HL-60 (cell line): ENCODE measurements at places on chromosomes 12 and 14.

- no peak for DNase-seq
These were observed 760.4 kb downstream of the TMEM121 start for GRCh38 chr14:106286697-106287290.

DNA sequence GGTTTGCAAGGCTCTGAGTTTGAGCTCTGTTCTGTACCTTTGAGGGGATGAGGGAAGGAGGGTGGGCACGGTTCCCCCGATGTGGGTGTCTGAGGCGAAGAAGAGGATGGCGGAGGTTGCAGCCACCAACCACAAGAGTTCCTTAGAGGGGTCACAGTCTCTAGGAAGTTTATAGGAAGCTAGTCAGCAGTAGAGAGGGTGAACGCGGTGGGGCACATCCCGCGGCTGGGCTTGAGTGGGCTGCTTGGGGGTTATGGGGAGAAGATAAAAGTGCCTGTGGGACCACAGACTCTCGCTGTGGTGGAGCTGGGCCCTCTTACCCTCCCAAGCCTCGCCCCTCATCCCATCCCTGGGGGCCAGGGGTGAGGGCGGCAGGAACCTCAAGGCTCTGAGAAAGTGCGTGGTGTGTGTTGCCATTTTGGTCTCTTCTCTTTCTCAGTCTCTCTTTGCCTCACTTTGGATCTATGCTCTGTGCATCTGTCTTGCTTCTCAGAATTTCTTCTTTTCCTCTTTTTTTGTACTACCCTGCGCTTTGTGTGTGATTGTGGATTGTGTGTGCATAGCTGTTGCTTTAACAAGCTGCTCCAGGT, 2.7 kb downstream of the CD4 start:
- no peak for DNase-seq

DNA sequence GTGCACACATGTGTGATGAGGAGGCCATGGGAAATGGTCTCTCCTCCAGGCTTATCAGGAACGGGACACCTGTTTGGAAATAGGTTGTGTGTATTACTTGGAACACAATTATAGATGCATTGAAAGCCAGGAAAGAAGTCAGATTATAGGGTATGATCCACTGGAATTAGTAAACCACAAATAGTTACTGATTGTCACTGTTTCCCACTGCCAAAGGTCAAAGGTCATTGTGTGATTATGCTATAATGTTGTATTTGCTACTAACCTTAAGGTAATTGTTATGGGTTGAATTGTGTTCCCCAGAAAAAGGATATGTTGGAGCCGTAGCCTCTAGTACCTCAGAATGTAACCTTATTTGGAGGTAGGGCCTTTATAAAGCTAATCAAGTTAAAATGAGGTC, 129.9 kb upstream of the FBXO33 start:
- DNase-seq, result no peak

DNA sequence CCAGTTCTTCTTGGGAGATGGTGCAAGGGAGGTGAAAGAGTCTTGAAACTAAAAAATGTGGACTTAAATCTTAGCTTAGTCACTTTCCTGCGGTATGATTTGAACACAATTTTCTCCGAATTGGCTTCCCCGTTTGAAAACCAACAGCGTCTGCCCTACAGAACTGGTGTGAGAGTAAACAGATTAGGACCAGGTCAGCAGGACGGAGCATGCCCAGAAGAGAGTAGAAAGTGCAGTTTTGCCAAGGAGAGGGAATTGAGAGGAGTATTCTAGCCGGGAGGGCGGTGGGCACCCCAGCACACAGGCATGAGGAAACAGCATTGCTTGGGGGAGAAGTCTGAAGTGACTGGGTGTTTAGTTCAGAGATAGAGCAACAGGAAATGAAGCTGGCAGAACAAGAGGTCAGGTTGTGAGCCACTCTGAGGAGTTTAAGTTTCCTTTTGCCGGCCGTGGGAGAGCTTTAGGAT, 927.1 kb downstream of the VRK1 start:
- DNase-seq, result no peak

DNA sequence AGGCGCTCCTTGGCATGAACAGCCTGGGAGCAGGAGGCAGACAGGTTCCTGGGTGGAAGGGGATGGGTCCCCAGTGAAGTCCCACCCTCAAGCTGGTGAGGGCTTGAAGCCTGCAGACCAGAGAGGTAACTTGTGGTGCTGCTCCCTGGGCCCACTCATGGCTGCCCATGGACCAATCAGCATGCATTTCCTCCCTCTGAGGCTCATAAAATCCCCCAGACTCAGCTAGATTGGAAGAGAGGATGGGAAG, 50.2 kb downstream of the A2M start:
- DNase-seq, result no peak

DNA sequence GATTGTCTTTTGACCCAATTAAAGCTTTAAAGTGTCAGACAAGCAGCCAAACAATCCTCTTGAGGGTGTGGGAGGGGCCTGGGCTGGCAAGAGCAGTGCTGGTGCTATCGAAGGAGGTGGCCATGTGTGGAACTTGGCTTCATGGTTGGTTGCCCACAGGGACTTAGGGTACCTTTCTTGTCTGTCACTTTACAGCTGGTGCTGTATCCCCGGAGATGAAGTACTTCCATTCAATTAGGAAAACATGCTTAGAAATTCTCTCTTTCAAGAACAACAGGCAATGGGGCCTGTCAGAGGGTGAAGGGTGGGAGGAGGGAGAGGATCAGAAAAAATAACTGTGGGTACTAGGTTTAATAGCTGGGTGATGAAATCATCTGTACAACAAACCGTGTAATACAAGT, 86.5 kb downstream of the DAAM1 start:
- DNase-seq, result no peak

GRCh38 chr12:54232790-54233189, 44.0 kb upstream of the SMUG1 start:
- DNase-seq, result no peak

GRCh38 chr14:80955416-80955941, at the start of gene TSHR:
Gene TSHR (plus strand): TSS chr14:80955621. CDS start chr14:80955681, 60 bp downstream.
- no peak for DNase-seq

GRCh38 chr12:127115468-127116035, 1151.4 kb upstream of the TMEM132C start:
- DNase-seq, result no peak

GRCh38 chr12:124939421-124940142, 25.1 kb upstream of the UBC start:
- peak; percentile 86 for DNase-seq

- peak; percentile 83 for DNase-seq
These were observed 4.2 kb downstream of the PLEKHG3 start for GRCh38 chr14:64708148-64709004.

GRCh38 chr14:101808020-101808641, 46.6 kb downstream of the PPP2R5C start:
- no peak for DNase-seq

- no peak for DNase-seq
These were observed 50.4 kb downstream of the KICS2 start for GRCh38 chr12:64171715-64172114.

- DNase-seq, result no peak
These were observed 130.2 kb upstream of the RAP1B start for GRCh38 chr12:68480526-68480925.

DNA sequence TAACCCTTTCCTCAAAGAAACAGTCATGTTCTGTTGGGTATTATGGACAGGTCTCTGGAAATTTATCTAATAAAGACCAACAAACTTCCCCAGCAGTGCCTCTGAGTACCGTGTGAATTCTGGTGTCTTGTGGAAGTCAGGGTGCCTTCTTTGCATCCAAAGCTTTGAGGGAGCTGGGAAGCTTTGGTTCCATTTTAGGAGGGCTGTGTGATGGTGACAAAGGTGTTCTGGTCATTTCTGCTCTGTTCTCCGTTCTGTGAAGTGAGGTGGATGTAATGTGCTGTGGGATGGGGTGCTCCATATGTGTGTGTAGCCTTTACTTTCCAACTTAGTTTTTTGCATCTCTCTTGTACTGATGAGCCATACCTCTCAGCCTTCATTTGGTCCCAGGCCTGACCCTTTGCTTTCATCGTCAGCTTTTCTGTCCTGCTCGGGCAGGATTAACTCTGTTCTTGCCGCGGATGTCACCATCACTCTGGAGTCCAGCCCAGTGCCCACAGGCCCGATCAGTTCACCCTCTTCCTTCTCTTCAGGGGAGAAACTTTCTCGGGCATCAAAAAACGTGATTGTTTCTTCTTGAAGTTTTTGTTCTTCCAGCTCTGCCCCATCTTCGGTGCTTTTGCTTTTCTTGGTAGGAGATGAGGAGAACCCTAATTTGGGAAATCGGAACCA, 13.2 kb downstream of the PLD4 start:
- DNase-seq, result no peak

DNA sequence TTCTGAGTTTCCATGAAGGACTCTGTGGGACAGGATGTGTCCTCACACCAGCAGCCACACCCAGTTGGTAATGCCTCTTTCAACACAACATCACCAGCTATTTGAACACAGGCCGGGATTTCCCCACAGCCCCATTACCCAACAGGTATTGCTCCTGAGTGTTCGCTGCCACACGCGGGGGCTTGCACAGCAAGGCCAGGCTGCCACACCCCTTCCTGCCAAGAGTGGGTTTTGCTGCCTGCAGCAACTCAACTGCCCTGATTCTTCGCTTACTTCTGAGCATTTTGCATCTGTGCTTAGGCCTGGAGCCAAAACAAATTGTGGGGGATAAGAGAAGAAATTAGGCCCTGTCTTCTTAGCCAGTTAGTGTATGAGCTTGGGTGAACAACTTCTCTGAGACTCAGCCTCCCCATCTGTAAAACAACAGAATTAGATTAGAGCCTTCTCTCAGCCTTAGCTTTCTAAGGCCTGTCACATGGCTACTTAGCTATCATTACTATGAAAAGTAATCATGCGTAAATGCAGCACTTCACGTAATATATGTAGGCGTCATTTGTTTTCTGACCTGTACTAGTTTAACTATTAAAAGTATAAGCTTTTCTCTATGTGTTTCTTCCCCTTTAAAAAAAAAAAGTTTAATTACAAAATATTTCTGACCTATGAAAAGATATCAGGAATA, 20.0 kb downstream of the CKAP4 start:
- DNase-seq, result peak; percentile 34

GRCh38 chr14:20522332-20522731, 17.0 kb downstream of the RNASE10 start:
- peak; percentile 85 for DNase-seq

DNA sequence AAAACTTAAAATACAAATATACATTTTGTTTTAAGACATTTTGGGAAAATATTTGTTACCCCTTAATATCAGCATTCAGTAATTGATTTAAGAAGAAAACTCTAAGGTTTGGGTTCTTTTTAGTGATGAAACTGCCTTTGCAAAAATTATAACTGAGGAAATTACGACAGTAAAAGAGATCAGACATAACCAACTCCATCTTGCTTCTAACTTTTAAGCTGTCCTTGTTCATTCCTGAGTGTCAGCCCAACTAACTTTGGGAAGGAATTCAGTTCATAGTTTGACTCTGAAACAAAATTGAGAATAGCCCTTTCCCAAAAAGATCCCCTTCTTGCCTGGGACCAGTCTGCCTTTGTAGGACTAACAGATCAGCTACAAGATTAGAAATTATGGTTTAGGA, 93.0 kb downstream of the TMTC1 start:
- no peak for DNase-seq

- DNase-seq, result no peak
These were observed 442.7 kb upstream of the NOVA1 start for GRCh38 chr14:27040552-27040951.

GRCh38 chr12:100317371-100317770, 39.5 kb upstream of the SLC17A8 start:
- no peak for DNase-seq

DNA sequence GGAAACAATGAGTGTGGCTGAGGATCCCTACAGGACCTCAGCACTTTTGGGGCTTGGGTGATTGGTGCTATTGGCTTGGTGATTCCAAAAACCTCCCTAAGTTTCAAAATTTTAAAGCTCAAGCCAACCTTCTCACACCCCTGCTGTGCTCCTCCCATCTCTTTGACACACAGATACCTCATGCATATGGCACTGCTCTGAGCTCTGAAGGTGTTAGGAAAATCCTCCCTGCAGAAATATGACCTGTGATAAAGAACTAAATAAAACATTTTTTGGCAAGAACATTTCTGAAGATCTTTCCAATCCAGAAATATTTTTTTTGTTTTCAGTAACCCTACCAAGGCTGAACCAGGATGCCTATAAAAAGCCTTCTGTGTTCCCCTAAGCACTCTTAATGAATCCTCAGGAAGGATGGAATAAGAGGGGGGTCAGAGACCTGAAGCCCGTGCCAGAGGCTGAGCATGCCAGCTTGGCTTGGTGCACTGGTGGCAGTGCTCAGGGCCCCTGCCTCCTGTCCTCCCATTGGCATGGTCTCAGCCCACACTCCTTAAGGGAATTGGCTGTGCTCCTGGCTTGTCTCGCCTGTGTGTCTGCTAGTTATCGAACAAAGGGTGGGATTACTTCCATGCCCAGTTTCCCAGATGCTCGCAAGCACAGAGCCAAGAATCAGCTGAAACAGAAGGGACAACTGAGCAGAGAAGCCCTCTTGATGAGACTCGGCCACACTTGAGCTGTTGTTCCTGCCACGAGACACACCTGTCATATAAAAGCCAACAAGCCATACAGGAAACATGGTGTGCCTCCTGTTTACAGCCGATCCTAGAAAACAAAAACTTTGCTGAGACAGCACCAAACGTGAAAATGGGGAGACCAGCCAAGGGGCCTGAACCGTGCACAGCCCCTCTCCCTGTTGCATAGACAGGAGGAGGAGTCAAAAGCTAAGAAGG, 132.7 kb upstream of the EEA1 start:
- DNase-seq, result no peak

- no peak for DNase-seq
These were observed 16.5 kb downstream of the TRAF3 start for GRCh38 chr14:102793531-102794328.

DNA sequence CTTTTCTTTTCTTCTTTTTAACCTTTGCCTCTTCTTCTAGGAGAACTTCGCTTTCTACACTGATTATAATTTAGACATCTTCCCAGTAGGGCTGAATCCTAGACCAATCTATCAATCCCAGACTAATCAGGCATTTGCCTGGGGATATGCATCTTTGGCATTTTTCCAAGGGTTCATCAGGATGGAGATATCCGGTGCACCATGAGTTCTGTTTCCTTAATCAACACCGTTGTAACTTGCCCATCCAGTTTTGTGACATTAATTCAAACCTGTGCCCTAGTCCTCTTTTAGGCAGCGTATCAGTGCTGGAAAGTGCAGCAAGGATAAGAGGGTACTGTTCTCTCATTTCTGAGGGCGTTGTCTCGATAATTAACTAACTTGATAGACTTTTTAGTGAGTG, 617 bp upstream of the MGP start:
- DNase-seq, result no peak

- no peak for DNase-seq
These were observed at the start of gene EEF1AKMT3 for GRCh38 chr12:57772429-57773322. Gene EEF1AKMT3 (plus strand): TSS chr12:57772614. CDS start chr12:57772725, 111 bp downstream.
